ENCODE measurements at places on chromosomes 1 and 21.

GRCh38 chr1:115492880-115493279 is 148.9 kb upstream of the VANGL1 start:
- no peak for DNase-seq

DNA sequence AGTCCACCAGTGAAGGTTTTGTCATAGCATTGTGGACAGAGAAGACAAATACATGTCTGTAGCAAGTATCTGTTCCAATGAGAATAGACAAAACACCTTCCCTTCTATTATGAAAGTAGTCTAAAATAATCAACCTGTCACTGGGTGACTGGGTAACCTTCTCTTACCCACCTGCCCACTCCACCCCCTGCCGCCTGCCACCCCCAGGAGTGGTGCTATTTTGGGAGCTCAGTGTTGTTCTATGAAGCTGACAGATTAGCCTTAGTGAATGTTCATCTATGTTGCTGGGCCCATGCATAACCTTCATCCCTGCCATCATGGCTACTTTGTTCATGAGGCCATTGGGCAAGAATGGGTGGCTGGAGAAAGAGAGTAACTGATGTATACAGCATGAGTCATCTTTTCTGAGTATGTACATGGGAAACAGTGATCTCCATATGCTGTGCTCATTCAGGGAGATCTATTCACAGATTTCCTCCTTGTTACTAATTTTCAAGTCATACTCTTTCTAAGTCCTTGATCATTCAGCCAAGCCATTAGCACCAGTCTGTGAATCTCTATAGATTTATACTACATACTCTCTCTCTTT is 24.8 kb downstream of the MARK1 start:
- DNase-seq = no peak

DNA sequence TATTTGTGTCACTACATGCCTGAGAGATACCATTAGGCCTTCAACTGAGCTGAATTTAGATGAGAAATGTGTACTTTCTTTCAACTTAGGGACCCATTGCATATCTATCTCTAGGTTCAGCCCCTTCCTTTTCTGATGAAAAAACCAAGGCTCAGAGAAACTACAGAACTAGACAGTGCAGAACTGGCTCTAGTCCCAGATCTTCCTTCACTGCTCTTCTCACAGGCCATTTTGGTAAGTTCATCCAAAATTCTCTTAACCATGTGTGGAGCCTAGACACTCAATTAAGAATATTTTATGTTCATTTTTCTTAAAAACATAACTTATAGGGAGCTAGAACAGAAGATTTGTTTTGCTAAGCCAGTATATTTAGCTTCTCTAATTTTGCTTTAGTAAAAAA is 128.9 kb downstream of the ASTN1 start:
- no peak for DNase-seq

GRCh38 chr1:167371030-167371429 is 147.3 kb downstream of the CD247 start:
- no peak for DNase-seq

DNA sequence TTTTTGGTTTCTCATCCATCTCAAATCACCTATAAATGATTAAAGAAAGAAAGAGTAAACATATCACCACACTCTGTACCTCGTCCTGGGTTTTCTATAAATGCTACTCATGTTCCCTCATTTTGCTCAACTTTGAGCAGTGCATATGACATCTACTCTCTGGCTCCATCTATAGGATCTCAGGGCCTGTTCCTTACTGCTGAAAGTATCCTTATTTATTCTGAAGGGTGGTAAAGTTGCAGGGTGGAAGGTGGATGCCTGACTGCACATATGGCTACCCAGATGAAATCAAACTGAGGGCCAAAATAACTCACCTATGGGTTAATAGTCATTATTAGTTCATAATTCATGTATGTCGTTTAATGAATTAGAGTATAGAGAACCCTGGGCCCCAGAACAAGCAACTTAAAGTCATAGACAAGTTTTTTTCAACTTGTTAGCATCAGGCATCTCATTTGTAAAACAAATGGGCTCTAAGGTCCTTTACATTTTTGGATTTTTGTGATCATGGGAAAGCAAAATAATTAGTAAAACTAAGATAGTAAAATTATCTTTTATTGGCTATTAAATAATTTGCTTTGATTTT is 46.5 kb downstream of the NCF2 start:
- no peak for DNase-seq

DNA sequence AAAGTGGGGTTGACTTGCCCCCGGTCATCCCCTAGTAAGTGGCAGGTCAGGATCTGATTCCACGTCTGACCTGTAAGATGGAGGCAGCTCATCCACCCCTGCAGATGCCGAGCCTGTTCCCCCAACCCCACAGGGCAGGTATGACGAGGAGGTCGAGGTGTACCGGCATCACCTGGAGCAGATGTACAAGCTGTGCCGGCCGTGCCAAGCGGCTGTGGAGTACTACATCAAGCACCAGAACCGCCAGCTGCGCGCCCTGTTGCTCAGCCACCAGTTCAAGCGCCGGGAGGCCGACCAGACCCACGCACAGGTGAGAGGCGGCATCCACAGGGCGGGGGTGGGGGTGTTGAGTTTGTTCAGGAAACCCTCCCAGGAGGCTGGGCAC is 9.6 kb downstream of the TMEM201 start:
- no peak for DNase-seq

DNA sequence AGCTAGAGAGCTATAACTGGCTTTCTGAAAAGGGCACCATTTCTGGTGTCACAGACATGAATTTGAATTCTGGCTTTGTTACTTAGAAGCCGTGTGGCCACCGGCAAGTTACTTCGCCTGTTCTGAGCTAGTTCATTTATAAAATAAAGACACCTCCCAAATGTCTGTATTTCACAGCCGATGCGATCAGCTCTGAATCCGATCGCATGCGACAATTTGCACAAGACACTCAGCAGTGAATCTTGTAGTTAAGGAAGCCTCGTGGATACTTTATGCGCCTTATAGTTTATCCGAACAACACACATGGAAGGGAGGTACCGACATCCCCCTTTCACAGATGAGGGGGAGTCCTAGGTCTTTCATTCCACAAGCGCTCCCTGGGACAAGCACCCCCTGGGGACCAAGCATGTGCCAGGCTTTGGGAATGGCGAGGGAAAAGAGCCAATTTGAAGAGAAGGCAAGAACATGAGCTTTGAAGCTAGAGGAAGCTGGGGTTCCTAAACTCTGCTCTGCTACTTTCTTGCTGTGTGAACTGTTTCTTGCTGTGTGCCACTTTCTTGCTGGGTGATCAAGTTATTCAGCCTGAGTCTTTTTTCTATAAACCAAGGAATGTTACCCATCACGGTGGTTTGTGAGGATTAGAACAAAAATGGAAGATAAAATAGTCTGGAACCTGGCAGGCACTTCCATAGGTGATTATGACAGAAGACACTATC is 3.9 kb downstream of the ID3 start:
- no peak for DNase-seq

- no peak for DNase-seq
Observed at GRCh38 chr1:209549443-209550205, 33.9 kb upstream of the CAMK1G start.

DNA sequence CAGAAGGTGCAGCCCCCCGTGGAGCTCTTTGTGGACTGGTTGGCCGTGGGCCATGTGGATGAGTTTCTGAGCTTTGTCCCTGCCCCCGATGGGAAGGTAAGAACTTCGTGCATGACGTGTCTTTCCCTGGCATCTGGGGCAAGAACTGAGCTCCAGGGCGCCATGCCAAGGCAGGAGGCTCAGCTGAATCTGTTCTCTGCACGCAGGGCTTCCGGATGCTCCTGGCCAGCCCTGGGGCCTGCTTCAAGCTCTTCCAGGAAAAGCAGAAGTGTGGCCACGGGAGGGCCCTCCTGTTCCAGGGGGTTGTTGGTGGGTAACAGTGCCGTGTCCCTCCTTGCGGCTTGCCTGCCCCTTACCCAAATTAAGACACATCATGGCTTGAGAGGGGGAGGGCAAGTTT is 27.7 kb downstream of the PADI3 start:
- DNase-seq = no peak

GRCh38 chr1:211259638-211260126 is 516 bp downstream of the RCOR3 start:
- peak; percentile 56 for DNase-seq

GRCh38 chr1:33343539-33343938 is 22.6 kb upstream of the A3GALT2 start:
- DNase-seq = no peak

DNA sequence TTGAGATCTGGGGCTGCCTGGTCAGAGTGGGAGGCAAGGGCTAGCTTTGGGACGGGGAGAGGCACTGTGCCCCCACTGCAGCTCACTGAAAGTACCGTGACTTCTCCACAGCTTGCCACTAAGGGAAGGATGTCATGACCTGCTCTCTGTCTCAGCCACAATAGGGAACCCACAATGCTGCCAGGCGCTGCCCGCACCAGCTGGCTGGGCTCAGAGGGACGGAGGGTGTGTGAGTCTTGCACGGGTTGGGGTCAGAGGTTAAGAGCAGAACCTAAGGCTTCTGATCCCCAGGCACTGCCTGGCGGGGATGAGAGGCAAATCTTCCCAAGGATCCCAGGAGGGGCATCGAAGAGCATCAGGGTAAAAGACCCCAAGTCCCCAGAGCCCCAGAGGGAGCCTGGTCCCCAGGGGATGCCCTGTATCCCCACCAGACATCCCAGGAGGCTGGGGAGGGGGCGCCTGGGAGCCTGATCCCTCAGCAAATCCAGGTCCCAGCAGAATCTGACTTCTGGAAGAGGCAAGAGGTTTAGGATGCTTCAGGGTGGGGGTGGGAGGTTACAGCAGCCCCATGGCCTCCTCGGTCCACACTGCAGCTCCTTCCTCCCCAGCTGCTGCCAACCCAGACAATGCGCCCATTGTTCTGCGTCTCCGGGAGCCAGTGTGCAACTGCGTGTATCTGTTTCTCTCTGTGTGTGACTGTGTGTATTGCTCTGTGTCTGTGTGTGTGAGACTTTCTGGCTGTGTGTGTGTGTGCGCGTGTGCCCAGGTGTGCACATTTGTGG is 2.0 kb upstream of the MARCKSL1 start:
- no peak for DNase-seq

- DNase-seq = no peak
Observed at GRCh38 chr1:91402023-91402422, 2.6 kb downstream of the HFM1 start.

DNA sequence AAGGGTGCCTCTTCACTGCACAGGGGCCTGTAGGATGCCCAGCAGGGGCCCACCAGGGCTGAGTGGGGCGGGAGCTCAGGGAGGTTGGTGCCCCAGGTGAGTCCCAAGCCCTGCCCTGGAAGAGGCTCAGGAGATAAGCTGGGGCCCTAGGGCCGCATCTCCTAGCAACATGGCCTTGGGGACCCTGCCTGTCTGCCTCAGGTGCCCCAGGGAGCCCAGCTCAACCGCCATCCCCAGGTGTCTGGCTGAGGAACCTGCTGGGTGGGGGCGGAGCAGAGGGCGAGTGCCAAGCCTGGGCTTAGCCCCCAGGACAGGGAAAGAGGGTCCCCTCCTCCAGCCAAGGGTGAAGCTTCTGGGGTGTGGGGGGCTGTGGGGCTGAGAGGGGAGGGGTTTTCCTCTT is 54.8 kb downstream of the FOXO6 start:
- DNase-seq = no peak

- DNase-seq = no peak
Observed at GRCh38 chr1:10685196-10685807, 111.1 kb downstream of the CASZ1 start.

DNA sequence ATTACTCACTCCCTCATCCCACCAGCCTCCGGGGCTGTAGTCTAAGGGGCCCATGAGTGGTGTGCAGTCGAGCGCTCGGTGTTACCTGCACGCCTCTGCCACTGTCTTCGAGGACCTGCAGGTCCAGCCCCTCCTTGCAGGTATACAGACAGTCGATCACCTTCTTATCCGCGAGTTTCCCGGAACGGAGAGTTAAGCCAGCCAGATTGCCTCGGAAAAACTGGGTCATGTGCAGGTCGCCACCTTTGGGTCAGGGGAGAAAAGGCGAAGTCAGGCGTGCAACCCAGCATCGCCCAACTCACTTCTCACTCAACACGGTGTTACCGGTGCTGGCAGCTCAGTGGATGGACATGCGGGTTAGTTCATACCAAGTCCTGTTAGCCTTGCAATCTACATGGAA is 84.3 kb downstream of the PIK3CD start:
- no peak for DNase-seq

GRCh38 chr21:42313501-42313969 is 1.7 kb downstream of the TFF3 start:
- no peak for DNase-seq

GRCh38 chr21:44913425-44914175 is 7.1 kb downstream of the ITGB2 start:
- DNase-seq = no peak

- DNase-seq = peak; percentile 15
Observed at GRCh38 chr1:167713330-167714081, 8.3 kb upstream of the MPZL1 start.

GRCh38 chr1:169338617-169339016 is 29.0 kb downstream of the NME7 start:
- DNase-seq = no peak

GRCh38 chr1:236027104-236027503 is 37.8 kb downstream of the NID1 start:
- no peak for DNase-seq

- no peak for DNase-seq
Observed at GRCh38 chr1:118461154-118461553, 276.1 kb upstream of the SPAG17 start.

DNA sequence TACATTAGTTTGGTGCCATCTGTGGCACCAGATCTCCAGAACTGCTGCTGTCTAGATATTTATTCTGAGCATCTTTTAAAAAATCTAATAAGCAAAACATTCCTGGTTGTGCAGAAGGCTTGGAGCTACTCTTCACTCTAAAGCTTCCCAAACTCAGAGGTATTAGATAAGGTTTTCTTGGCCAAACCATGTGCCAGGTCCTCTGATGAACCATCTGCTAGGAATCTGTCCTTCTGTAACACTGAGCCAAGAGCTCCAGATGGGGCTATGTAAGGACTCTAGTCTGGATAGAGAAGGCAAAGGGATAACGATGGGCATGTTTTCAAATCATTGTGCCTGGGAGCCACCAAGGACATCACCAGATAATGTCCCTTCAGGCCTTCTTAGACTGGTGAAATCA is 410.6 kb downstream of the NTNG1 start:
- no peak for DNase-seq

All from stimulated activated CD4-positive, alpha-beta T cell treated with anti-CD3 and anti-CD28 coated beads, Interleukin-4, amount 100 ng/mL, for 1 hour (primary cell).